Muscle of back (tissue), 13 donors: ENCODE measurements at places on chromosomes 1 and 21. TPM values are rescaled to one million over a fixed set of nuclear protein-coding genes. Genes with fewer than 3 reads are reported as not detected.

DNA sequence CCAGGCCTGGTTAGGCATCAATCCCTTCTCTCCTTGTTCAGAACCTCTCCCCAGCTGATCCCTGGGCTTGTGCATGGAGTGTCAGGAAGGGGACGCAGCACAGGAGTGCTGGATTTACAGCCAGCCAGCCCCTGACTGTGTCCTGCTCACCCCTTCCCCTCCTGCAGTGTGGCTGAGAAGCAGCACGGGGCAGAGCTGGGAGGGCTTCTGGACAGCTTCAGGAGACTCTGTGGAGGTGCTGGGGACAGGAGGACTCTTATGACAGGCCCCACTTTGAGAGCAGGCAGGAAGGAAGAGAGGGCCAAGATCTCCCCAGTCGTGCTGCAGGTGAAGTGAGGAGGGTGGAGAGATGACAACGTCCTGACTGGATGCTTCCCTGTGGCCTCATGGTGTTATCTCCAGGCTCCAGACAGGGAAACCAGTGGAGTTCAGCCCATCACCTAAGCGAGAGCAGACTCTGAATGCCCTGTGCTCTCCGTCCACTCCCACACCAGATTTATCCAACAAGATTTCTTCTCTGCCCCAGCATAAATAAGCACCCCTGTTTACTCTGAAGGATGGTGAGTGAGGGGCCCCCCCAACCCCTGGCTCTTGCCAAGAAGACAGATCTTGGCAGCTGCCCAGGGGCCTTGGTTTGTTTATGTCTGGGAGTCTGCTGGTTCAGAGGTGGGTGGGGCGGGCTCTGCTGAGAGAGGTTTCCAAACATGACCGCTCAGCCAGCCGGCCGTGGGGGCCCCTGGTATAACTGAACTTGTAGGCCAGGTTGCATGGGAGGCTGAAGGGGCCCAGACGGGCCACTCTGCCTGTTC is 21.3 kb downstream of the TMCC2 start:
- DNase-seq: no peak

GRCh38 chr1:215539803-215540570 is 27.1 kb upstream of the KCTD3 start:
- no peak for DNase-seq

DNA sequence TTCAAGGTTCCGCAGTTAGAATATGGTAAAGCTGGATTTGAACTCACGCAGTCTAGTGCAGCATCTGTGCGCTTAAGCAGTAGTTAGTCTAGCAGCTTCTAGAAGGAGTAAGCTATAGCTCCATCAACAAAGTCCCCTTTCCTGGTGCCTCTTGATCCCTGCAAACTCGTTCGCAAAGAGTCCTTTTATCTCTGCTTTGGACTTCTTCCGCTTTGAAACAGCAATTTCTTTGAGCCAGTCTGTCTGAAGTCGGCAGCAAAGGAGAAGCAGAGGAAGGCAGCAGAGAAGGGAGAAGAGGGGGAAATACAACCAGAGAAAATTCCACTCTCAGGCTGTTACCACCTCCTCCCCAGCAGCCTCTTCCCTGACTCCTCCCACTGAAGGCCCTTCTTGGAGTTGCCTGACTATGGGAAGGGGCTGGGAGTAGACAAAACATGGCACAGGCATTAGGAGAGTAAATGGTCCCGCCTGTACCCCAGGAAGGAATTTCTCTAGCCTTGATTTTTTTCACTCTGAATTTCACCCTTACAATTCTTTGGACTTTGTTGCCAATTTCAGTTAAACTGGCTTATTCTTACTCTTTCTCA is 25.9 kb downstream of the HSD3B2 start:
- DNase-seq: no peak

DNA sequence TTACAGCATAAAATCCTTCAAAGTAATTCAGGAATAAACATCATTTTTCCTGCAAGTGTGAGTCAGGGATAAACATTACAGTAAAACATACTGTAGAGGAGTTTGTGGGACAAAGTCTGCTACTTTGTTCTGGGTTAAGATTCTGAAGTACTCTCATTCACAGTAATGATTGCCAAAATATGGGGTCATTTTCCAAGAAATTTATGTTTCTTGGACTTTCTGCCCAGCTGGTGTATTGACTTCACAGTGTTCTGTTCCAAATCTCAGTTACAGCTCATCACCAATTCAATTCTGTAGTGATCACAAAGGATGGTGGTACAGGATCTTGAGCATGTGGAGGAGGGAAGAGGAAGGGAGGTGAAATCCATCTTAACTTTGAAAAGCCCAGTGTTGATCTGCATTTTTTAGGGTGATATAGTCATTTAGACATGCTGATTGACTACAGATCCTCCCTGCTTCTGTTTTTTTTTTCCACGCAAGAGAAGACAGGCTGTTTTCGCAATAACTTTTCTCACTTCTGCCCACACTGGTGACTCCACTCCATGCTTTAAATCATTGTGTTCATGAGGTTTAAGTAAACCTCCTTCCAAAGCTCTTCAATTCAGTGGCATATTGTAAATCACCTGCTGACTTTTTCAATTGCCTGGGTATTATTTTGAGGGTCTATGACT is 60.4 kb upstream of the C1orf53 start:
- DNase-seq: no peak

DNA sequence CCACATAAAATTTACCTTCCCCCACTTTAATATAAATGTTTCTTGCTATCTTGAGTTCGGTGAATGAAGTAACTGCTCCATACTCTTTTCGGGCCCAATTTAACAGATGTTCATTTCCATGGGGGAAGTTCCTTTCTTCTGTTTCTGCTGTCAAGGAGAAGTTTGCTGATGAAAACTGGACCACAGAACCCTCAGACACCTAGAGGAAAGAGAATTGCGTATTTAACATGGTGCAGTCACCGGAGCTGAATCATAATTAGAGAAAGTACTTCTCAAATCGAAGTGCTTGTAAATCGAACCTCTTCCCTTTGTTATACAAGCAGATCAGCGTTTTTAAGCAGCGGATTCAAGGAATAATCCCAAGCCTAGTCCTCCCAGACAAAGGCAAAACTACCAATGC is 151.2 kb downstream of the TGFBR3 start:
- DNase-seq: no peak

- DNase-seq: peak; percentile 88
Measured at GRCh38 chr1:1433804-1434130, 1.7 kb upstream of the VWA1 start.

DNA sequence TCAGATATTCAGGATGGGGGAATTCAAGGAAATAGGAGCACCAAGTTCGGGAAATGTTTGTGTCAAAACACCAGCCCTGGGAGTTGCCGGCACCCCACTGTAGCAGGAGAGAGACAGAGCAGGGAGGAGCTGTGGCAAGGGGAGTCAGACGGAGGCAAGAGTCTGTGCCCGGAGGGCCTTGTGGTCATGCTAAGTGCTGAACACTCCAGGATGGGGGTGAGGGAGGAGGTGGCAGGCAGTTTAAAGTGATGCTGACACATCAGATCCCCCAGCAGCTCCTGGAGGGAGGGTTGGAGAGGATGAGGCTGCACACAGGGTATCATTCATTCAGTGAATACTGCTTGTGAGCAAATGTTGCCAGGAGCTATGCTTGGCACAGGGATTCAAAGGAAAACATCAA is 150.3 kb upstream of the ETV3 start:
- no peak for DNase-seq

DNA sequence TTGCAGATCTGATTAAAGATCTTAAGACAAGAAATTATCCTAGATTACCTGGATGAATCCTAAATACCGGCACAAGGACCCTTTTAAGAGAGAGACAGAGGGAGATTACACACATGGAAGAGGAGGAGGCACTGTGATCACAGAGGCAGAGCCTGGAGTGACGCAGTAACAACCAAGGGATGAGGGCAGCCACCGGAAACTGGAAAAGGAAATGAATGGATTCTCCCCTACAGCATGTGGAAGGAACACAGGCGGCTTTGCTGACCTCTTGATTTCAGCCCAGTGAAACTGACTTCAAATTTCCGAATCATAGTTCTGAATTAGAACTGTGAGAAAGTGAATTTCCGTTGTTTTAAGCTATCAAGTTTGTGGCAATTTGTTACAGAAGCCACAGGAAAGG is 50.2 kb upstream of the IVNS1ABP start:
- DNase-seq: no peak

GRCh38 chr1:31413405-31414001 is 490 bp downstream of the SERINC2 start:
- DNase-seq: peak; percentile 69

GRCh38 chr1:101039245-101039644 is 13.7 kb upstream of the DPH5 start:
- DNase-seq: no peak

The GCSAML gene
- polyA plus RNA-seq: 0.08 TPM

The PLEKHN1 gene
- not detected for polyA plus RNA-seq
